ENCODE measurements at places on chromosomes 5 and 9.

- no peak for DNase-seq
Measured at GRCh38 chr5:148635321-148636083, 18.8 kb downstream of the HTR4 start.

DNA sequence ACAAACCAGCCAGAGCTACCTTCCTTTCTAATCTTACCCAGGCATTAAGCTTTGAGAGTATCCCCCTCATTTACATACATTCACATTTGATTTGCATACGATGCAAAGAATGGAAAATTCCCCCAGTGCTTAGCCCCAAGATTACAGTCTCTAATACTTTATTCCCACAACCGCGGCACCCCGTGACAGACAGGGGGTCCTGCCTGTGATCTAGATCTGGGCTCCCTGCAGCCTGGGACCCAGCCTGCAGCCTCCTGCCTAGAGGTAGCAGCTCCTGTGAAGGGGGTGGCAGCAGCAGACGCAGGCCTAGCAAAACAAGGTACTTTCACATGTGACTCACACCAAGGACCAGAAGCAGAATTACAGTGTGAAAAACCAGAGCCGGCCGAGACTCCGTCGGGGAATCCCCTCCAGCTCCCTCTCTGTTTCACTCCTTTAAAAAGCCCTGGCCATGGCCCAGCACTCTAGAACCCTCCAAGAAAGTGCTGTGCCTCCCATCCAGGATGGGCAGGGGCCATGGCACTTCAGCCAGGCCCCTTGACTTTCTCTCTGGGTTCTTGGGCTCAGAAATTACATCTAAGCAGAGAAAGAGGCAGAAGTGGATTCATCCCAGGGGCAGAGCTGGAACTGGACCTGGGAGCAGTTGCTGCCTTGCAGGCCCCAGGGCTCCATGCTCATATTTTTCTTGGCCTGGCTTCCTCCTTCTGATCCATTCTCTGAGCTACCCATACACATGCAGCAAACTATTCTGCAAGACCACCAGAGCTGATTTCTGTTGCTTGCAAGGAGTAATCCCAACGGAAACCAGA lies 14.0 kb upstream of the TCF7 start:
- peak; percentile 63 for DNase-seq

DNA sequence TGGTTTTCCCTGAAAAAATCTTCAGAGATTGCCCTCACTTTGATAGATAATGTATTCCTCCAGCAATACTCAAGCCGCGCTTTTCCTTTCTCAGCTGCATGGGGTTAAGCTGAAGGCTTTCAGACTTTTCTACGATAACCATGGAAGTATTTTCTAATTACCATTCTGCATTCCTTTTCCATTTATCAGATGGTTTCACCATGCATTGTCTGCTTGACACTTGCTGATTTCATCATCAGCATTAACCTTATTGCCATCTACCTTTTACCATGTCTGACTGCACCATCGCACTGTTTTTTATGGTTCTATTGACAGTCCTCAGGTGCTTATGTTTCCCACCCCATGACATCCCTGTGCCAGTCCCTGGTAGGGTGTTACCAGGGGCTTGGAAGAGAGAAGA lies 91.6 kb downstream of the DMAC1 start:
- no peak for DNase-seq

- no peak for DNase-seq
Measured at GRCh38 chr5:109836280-109836679, 146.6 kb downstream of the MAN2A1 start.

- no peak for DNase-seq
Measured at GRCh38 chr9:90078988-90079421, 474.2 kb downstream of the GADD45G start.

GRCh38 chr9:27474305-27474704 lies 49.8 kb upstream of the IFNK start:
- no peak for DNase-seq
